ENCODE measurements at places on chromosomes 5 and 9.

- DNase-seq, result no peak
Observed at GRCh38 chr5:174306345-174307030, 261.0 kb downstream of the NSG2 start.

DNA sequence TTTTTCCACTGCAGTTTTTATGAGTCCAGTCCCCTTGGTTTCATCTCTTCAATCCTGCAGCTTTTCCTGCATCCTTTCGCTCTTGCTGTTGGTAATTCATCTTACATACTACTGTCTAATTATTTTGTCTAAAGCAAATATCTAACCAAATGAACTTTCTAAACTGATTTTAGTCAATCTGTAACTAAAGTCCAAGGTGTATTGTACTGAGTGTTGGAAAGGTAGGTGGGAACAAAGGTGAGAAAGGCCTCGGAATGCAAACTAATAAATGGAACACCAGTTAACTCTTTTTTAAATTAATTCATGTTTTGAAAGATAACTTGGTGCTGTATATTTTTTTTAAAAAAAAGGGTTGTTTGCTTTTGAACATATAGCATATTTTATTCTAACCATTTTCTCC, 152.7 kb upstream of the CYLC2 start:
- no peak for DNase-seq

DNA sequence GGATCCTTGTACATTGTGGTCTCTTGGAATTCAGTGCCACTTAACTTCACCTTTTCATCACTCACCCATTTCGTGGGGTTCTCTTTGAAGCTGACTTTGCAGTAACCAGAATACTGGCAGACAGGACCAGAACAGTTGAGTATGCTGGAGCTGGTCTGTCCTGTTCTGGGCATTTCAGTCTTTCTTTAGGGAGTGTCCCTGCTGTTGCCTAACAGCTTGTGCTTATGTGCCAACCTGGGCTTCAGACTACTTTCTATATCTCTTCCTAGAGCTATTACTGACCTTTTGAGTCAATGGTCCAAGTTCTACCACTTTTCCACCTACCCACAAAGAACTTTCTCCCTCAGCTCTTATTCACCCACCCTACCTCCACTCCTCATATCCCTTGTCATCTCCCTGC, 10.0 kb upstream of the INSL6 start:
- no peak for DNase-seq

- DNase-seq, result no peak
Observed at GRCh38 chr9:114307899-114308267, 15.0 kb upstream of the ORM1 start.

GRCh38 chr9:89246840-89247239, 64.2 kb upstream of the CKS2 start:
- DNase-seq, result no peak

DNA sequence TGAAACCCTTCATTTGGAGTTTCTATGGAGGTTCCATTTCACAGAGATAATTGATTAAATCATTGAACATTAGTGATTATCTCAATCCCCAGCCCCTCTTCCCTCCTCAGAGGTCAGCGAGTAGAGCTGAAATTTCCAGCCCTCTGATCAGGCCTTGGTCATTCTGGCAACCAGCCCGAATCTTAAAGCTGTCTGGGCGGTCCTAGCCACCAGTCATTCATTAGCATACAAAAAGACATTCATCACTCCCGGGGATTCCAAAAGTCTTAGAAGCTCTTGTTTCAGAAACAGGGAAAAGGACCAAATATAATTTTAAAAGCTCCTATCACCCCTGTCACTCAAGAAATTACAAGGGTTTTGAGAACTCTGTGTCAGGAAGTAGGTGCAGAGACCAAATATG, 41.3 kb downstream of the ZNF474 start:
- peak; percentile 38 for DNase-seq

DNA sequence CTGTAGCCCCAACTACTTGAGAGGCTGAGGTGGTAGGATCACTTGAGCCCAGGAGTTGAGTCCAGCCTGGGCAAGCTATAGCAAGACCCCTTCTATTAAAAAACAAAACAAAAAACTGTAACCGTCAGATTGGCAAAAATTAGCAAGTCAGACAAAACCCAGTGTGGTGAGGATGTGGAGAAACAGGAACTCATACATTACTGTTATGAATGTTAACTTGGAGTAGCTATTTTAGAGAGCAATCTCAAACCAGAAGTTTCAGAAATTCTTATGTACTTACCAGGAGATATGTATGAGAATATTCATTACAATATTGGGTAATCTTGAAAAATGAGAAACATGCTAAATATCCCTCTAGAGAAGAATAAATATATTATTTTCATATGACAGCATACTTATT, 120.3 kb downstream of the INVS start:
- no peak for DNase-seq

DNA sequence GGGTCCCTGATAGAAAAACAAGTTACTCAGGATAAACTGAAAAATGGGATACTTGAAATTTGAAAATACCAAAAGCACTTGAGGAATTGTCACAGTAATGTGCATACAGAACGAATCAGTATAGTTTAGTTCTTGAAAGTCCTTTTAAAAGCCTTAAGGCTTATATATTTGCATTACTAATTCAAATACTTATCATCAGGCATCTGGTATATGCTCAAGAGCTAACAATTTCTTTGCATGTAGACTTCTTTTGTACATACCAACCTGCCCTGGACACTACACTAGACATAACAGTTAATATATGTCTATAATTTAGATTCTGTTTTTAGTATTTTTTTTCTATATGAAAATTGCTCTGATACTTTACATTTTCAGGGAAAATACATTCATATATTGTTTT, 43.2 kb downstream of the SMIM15 start:
- DNase-seq, result no peak

DNA sequence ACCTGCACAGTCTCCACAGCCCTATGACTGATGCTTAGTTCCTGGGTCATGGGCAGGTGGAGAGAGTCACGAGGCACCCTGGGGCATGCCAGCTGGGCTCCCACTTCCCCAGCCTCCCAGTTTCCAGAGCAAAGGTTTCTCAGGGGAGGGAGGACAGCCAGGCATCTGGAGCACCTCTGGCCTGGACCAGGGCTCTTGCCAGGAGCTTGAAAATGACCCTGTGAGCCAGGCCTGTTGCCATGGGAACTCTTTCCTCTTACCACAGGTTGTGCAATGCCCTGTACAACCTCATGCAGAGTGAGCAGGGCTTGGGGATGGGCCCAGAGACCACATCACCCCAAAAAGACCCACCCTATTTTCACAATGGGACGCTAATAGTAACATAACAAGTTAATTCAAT, 113.1 kb downstream of the PSD2 start:
- DNase-seq, result peak; percentile 36

- no peak for DNase-seq
Observed at GRCh38 chr9:81893929-81894328, 34.3 kb upstream of the SPATA31D4 start.

DNA sequence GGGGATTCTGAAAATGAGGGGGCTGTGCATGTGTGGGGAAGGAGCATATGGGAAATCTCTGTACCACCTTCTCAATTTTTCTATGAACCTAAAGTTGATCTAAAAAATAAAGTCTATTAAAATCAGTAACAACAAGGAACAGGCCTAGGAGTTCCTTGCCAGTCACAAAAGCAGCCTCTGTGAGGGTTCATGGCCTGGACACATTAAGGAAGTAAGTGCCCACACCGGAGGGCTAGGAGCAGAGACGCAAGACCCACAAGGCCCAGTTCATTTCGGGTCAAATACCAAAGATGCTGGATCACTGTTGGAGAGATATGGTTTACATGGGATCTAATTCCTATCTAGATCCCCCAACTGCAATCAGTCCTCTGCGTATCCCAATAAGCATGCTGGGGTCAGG, 88.4 kb downstream of the SEMA4D start:
- no peak for DNase-seq

DNA sequence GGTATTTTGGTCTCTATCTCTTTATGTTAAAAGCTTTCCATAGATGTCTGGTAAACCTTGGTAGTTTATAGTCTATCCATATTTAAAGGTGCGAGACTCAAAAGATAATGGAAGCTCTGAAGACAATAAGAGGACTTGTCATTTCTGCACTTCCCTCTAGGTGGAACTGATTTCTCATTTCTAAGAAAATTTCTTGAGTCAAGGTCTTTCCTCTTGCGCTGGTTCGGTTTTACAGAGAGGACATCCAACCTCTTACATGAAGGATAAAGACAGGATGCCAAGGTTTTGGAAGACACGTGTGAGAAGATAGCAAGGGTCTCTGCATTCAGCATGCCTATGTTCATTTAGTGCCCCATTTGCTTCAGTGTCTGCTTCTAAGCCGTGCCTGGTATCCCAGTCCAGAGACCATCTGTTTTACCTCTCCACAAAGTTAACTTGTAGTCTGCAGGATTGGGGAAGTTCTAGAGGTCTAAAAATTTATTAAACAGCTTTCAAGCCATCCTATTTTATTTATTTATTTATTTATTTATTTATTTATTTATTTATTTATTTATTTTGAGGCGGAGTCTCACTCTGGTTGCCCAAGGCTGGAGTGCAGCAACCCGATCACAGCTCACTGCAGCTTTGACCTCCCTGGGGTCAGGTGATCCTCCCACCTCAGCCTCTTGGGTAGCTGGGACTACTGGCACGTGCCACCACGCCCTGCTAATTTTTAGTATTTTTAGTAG, 41.6 kb downstream of the KIAA1191 start:
- DNase-seq, result peak; percentile 3

DNA sequence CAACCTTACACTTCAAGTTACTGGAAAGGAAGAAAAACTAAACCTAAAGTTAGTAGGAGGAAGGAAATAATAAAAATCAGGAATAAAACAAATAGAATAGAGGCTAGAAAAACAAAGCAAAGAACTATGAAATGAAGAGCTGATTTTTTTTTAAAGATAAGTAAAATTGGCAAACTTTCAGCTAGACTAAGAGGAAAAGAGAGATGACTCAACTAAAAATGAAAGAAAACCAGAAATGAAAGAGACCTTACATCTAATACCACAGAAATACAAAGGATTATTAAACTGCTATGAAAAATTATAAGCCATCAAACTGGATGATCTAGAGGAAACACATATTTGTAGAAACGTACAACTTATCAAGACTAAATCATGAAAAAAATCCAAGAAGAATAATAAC, 60.0 kb downstream of the PRRC1 start:
- no peak for DNase-seq

DNA sequence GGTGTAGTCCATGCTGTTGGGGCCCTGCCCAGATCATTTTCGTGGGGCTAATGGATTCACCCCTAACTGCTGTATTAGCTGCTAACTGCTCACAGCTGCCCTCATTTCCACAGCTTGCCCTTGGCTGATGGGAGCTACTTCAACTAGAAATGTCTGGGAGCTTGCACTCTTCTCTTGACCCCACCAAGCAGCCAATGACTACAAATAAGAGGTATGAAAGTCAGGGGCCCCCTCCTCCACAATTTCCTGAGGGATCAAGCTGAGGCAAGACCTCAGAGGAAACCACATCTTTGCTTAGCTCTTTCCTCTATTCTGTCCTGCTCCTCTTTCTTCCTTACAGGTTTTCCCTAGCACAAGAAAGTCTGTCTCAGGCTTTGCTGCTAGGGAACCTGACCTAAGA, 397.5 kb downstream of the MLLT3 start:
- DNase-seq, result no peak

- peak; percentile 36 for DNase-seq
Observed at GRCh38 chr5:59767211-59767605, 126.3 kb downstream of the PDE4D start.

- peak; percentile 76 for DNase-seq
Observed at GRCh38 chr9:116154976-116155697, 1.5 kb downstream of the PAPPA start.

DNA sequence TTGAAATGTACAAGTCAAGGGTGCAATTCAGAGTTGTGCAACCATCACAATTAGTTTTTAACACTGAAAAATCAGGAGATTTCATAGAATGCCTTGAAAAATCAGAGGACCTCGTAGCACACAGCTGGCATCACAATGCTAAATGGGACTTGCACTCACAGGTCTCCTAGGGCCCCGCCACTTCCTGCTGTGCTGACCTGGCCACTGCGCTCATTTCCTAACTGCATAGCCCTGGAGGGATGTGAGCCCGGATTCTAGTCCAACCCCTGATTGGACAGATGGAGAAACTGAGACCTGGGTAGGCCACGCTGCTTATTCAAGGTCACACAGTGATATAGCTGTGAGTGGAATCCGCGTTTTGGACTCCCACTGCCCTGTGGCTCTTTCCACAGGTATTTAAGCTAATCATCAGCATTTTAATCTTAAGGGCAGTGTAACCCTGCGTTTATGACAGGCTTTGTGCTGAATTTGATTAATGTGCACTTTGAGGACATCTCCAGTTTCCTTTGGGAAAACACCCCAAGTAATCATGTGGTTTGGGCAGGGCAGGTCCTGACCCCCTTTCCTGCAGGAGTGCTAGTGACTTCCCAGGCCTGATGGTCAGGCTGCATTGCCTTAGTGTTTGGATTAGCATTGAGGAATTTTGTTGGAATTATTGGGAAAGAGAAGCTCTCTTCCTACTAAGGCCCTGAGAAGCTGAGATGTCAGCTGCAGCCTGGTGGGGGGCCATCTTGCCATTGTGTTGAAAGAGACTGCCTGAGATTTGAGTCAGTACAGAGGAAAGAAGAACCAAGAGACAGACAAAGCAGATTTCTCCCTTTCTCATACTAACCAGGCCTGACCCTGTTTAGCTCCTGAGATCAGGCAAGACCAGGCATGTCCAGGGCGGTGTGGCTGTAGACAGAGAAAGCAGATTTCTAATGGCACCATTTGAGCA, 36.2 kb downstream of the STC2 start:
- DNase-seq, result no peak

- no peak for DNase-seq
Observed at GRCh38 chr5:31887556-31887955, 248.6 kb downstream of the PDZD2 start.

GRCh38 chr9:75895112-75895511, 4.6 kb downstream of the PCSK5 start:
- no peak for DNase-seq

- no peak for DNase-seq
Observed at GRCh38 chr9:112532427-112532826, 45.8 kb downstream of the KIAA1958 start.

DNA sequence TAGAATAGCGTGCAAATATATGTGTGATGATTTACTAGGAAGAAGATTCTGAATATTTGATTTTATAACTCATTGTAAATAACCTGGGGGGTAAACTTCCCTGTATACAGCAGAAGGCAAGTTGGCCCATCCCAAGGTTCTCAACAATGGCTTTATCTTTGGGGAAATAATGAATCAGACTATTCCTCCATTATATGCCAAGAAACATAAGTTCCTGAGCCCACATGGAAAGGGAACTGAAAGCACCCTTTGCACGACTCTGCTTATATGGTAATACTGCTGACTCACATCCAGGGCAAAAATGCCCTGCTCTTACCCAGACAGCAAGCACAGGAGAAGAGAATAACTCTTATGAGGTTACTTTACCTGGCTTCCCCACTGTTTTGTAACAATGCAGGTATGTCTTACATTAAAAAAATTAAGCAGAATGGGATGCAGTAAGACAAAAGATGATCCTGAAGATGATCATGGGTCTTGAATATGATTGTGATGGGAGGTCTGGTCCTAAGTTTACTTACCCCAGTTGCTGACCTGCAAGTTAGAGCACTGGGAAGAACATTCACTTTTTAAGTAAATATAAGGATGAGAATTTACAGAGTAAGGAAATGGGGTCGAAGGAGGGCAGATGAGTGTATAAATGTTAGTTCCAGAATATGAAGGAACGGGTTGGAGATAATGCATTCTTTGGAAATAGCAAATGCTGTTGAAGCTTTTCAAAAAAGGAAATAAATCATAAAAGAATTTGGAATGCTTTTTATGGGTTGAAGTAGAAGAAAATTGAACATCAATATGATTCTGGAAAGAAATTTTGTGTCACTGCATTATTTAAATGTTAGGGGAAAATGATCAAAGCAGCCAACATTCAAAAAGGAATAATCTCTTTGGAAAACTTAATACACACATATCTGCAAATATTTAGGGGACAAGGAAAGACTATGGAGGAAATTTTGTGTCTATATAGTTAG, 428.4 kb upstream of the MPDZ start:
- peak; percentile 70 for DNase-seq
